ENCODE measurements at places on chromosomes 2 and 18.

DNA sequence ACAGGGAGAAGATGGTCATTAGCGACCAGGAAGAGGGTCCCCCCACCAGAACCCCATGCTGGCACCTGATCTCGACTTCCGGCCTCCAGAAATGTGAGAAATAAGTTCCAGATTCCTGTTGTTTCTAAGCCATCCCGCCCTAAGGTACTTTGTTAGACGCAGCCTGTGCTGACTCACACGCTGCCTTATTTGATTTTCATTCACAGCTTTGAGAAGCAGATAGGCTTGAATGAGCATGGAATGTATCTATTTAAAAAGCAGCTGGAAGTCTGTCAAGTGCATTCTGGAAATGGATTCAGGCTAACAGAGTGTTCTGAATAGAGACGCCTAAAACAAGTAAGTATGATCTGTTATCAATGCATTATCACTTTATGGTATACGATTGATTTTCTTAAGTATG lies 8.3 kb upstream of the IL1R2 start:
- no peak for DNase-seq

DNA sequence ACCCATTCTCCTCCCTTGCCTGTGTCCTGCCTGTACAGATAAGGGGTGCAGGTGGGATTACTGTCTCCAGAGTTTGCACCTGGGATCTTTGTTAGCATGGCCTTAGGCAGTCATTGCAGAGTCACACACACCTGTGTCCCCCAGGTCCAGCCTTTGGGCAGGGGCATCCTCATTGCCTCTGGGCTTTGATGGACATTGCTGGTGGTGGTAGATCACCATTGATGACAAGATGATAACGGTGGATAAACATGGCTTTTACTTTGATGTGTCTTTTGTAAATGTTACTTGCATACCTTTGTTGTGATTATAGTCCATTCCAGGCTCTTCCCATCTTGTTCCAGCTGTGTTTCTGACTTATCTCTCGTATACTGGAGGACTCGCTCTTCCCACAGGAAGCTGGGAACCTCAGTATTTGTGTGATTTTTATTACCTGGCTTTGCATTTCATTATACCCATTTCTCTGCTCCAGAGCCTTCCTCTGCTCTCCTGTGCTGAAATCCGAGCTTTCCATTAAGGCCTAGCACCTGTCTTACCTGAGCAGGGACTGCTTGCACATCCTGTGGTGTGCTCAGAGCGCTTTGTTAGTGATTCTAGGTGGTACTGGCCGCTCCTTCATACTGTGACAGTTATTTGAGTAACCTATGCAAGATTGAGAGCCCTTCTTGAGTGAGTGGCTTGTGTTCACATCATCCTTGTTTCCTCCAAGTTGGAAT lies 79.2 kb downstream of the PTPRM start:
- no peak for DNase-seq

GRCh38 chr2:232492236-232492848 lies 4.7 kb upstream of the ECEL1 start:
- no peak for DNase-seq

DNA sequence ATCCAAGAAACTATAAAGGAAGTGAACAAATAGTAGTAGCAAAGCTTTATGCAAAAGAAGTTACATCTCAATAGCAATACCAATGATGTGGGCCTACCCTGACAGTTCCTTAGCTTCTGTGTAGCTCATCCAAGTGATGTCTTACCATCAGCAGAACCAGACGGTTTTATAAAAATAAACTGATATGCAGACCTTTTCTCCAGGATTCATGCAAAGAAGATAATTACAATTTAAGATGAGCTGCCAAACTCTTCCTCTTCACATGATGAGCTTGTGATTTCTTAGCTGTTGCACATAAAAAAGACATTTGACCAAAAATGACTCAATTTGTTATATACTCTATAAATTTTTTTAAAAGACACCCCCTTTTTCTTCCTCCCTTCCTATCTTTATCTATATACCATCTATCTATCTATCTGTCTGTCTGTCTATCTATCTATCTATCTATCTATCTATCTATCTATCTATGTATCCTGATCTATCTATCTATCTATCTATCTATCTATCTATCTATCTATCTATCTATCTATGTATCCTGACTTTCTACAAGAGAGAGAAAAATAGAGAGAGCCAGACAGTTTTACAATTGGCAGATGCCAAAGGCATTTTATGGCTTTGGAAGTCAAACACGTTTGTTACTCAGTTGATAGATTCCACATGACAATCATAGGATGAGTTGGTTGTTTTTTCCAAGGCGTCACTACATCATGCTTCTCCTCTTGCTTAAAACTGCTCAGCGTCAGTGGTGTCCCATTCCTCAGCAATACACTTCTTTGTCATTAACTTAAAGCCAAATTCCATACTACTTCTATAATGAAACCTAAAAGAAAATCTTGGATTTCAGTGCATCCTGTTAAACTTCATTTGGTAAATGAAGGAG lies 65.9 kb upstream of the ACTR3 start:
- DNase-seq = no peak

- no peak for DNase-seq
Observed at GRCh38 chr18:41845563-41845962, 109.5 kb upstream of the PIK3C3 start.

GRCh38 chr18:79627750-79628294 lies 51.8 kb upstream of the CTDP1 start:
- DNase-seq = no peak

DNA sequence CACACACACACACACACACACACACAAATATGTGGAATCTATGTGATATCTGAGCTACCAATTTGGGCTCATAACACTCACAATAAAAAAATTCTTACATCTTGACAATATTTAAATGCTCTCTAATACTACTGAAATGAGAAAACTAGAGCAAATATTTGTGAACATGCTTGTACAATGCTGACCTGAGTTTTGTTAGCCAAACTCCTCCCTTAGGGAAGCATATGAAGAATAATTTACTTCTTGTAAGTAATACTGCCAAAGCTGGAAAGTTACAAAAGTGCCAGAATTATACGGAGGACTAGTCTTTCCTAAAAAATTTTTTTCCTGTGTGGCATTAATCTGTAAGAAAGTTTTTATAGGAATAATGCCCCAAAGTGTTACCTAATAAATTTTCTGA lies 18.5 kb downstream of the MBD2 start:
- DNase-seq = no peak

DNA sequence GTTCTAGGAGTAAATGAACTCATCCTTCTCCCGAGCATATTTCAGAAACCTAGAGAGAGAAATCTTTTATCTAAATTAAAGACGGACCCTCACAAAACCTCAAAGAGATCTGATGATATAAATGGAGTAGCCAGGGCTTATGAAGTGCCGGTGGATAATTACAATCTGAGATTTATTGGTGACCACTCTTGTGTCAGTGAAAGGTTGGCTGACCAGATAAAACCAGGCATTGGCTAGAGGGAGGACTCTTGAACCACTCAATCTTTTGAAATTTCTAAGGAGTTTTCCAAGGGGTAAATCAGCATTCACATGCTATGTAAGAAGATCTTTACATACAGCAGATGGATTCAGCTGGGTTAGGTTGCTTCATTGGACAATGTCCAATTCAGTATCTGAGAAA lies 227.3 kb upstream of the MMADHC start:
- DNase-seq = no peak

Measured in activated T-helper 1 cell treated with anti-CD3 and anti-CD28 coated beads, Interleukin-2, amount 50 U/mL, for 16 hours (primary cell).